NCI-H1092 treated with DMSO at 0.1 percent for 48 hours (cell line): ENCODE measurements at places on chromosomes 13 and 19.

GRCh38 chr13:41938918-41939317, 22.0 kb downstream of the VWA8 start:
- DNase-seq = no peak

DNA sequence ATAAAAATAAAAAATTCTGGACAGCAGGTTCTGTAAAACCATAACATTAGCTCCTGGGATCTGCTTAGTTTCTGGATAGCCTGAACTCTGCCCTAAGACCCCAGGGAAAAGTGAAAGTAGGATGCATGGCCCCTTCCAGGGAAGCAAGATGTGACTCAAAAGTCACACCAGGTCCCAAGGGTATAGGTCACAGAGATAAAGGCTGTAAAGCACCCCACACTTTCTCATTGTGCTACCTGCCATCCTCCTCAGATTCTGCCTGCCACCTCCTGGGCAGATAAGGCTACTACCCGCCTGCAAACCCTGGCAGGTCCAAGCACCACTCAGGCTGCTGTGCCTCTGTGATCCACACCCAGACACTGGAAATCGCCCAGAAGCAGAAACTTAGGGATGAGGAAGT, 20.6 kb downstream of the FFAR2 start:
- peak; percentile 10 for DNase-seq

DNA sequence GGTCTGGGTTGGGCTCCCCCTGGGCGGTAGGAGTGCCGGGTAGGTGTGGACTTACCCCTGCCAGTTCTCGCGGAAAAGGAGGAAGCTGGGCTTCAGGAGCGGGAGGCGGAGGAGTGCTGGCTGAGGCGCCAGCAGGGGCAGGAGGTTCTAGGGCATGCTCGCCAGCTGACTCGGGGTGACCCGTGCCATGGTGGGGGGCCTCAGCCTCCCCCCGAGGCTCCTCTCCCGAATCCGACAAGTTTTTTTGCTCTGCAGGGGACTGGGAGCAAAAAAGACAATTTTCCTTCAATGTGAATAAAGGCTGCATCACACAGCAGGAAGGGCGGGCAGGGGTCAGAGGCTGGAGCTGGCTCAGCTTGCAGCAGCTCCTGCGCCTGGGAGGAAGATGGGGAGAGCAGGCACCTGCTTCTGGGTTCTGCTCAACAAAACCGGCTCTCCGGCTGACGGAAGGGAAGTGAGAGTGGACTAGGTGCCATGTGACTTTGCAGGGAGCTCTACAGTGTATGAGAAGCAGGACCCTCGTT, 26.5 kb downstream of the RANBP3 start:
- peak; percentile 46 for DNase-seq

DNA sequence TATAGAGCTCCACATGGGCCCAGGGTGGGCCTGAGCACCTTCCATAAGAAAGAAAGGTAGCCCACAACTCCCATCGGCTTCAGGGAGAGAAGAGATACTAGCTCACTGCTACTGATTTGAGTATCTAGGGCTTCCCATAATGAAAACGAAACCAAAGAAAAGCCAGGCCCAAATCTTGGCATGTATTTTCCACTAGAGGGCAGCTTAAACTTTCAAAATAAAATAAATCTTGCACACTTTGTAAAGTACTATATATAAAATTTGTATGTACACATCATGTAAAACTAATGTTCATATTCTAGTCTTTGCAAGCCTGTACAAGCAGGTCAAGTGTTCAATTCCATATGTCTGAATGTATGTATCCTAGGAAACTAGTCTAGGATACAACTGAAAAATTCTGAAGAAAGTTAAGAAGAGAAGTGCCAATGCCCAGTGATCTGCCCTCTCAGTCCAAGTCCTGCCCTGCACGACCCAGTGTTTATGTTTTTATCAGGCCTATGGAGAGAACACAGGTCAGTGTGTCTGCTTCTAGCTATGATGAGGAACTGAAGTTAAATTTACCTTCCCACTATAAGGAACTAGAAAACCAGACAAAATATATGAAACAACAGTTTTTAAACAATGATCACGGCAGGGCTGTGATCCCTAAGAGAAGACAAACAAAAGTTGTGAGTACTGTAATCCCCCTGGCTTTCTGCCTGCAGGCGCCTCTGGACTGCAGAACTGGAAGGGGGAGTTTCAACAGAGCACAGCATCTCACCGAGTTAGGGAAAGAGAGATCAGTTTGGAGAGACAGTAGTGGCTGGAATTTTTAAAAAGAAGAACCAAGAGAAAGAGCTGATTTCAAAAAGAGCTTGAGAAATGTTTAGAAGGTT, 475.7 kb downstream of the UQCRFS1 start:
- DNase-seq = peak; percentile 38

DNA sequence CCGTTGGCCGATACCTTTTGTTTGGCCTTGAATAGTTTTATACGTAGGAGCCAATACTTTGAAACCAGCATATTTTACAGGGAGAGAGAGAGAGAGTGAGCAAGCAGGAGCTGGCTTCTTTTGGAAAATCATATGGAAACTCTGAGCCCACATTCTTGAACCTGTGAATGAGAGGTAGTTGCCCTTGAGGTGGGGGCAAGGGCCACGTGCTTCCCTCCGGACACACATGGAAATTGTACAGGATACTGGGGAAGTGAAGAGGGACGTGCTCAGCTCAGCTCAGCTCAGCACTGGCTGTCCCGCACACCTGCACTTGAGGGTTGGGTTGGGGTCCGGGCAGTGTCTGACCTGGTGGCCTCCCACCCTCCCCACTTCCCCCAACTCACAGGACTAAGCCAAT, 68.3 kb downstream of the SPRYD7 start:
- DNase-seq = no peak

DNA sequence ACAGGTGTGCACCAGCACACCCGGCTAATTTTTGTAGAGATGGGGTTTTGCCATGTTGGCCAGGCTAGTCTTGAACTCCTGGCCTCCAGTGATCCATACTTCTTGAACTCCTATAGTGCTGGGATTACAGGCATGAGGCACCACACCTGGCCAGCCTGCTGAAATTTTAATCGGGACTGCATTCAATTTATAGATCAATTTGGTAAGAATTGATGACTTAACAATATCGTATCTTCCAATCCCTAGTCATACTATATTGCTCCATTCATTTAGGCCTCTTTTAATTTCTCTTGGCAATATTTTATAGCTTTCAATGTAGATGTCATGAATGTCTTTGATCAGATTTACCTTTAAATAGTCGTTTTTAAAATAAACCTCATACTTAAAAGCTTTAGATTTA, 5.6 kb upstream of the ZNF45 start:
- no peak for DNase-seq

- no peak for DNase-seq
Observed at GRCh38 chr13:95153647-95154412, 147.4 kb downstream of the ABCC4 start.

- no peak for DNase-seq
Observed at GRCh38 chr19:4970558-4971423, 1.9 kb downstream of the KDM4B start.

DNA sequence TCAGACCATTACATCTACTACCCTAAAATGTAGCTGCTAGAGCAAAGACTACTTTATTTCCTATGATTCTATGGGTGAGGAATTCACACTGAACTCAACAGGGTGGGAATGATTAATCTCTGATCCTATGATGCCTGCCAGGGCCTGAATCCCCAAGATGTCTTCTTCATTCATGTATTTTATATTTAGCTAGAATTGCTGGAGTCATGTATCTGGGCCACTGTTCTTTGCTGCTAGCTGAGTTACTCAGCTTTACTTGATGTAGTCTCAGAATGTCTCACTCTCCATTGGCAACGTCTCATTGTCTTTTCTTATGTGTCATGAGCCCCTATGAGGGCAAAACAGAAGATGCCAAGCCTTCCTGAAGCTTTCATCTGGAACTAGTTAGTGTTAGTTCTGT, 21.1 kb downstream of the ZNF582 start:
- no peak for DNase-seq

DNA sequence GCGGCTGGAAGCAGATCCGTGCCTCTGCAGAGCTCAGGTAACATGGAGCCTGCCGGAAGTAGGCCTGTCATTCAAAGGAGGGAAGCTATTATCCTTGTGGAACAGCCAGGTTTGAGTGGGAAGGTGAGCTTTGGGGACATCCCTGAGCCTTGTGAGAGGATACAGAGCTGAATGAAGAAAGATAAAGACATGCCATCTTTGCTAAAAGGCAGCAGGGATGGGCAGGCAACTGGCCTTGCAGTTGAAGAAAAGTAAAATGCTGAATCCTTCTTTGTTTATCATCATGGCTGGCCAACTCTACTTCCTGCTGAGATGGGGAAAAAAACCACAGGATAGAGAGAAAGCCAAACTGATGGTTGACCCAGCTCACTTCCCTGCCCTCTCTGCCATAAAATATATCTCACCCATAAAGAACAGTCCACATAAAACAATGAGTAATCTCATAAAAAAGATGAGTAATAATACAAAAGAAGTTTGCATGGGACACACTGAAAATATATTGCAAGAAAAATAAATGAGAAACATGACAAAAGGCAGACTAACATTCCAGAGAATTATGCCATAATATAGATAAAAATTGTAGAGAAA, 226.3 kb downstream of the DLEU7 start:
- no peak for DNase-seq

- DNase-seq = no peak
Observed at GRCh38 chr13:48266701-48267639, 34.0 kb downstream of the ITM2B start.

DNA sequence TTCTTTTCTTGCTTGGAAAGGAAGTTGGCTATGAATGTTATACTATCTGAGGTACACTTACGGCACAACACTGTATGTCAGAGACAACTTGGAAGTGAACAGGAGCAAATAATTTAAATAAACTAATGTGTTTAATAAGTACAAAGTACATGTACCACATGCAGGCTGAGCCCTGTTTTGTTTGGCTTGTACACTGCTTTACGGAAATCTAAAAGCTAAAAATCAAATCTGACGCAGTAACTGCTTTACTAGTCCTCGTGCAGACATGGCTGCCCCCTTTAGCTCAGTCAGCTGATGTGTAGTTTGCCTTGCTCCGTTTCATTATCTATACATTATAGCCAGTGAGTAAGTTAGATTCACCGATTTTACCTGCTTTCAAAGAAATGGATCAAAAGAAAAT, 36.5 kb downstream of the TDRD3 start:
- no peak for DNase-seq

GRCh38 chr19:18507021-18507726, 14.7 kb downstream of the ELL start:
- no peak for DNase-seq

DNA sequence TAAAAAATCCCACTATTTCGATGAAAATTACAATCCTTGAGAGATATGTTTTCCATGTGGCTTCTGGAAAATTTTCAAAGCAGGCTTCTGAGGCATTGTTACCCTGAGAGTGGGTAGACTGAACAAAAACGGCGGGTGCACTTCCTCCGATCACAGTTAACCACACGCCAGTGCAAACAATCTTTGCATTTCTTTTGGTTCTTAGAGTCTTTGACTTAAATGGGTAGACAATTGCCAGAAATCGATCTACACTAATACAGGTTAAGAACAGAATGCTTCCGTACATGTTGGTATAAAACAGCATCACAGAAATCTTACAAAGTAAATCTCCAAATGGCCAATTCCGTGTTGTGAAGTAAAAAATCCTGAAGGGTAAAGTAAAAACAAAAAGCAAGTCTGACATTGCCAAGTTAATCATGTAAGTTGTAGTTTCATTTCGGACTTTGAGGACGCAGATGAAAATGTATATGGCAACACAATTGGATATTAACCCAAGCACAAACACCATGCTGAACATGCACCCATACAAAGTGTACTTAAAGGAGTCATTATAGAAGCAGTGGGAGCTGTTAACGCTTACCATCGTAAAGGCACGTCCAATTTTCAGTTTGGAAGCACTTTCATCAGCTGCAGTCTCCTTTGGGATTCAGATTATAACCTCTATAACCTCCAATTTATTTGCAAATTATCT, 927 bp downstream of the LPAR6 start:
- no peak for DNase-seq

GRCh38 chr13:24038841-24039330, 121.6 kb upstream of the SPATA13 start:
- DNase-seq = no peak

DNA sequence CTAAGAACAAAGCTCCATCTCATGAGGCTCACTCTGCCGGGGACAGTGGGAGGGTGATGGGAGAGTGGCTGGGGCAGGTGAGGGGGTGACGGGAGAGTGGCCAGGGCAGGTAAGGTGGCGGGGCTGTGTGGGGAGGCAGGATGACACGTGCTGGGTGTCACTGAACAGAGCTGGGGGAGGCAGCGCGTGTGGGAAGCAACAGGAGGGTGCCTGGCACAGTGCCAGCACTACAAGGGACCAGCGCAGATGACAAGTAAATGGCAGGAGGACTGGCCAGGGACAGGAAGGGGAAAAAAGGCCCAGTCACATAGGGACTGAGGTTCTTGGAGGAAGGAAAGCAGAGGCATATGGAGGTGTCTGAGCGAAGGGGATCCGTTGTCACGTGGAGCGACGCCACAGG, 129.9 kb downstream of the RNF17 start:
- DNase-seq = no peak
